Thymus (tissue), 14 donors: ENCODE measurements at places on chromosomes 6 and 20.

GRCh38 chr6:104532462-104532861, 327.3 kb downstream of the HACE1 start:
- no peaks in the 10 kb centered on the region for H3K27me3 ChIP-seq
- DNase-seq, result no peak
- no peaks in the 10 kb centered on the region for H3K4me1 ChIP-seq
- H3K36me3 ChIP-seq, result no peaks in the 10 kb centered on the region
- no peak overlapping the region for H3K4me3 ChIP-seq
- no peak overlapping the region for H3K27ac ChIP-seq

DNA sequence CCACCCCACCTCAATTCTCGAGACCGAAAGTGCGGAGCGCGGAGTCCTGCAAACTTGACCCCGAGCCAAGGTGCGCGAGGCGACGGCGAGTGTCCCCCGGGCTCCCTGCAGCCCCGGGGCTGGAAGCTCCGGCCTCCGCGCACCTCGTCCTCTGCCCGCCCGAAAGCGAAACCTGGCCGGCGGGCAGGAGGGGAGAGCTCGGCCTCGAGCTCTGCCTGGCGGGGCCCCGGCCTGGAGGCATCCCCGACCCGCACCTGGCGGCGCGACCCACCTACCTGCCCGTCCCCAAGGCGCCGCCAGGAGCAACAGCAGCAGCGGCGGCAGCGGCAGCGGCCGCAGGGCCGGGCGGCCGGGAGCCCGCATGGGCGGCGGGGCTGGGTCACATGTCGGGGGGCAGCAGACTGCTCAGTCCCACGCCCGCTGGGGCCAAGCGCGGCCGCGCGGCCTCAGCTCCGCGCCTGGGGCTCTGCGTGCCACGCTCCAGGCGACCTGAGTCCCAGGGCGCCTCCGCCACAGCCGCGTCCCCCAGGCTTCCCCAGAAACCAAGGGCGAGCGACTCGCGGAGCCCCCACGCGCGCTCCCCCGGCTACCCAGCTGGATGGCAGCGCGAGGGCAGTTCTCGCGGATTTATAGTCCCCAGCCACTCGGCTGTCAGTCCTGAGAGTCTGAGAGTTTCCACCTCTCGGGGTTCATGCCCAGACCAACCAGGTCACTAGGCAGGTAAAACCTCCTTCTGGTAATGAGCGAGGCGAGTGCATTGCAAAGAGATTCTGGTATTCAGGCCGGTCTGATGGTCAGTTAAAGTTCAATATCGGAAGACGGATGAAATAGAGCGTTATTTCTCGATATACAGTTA, at the start of gene IL20RA:
Gene IL20RA, minus strand, starts transcription at position 600 of the 856 bp plus-strand sequence. Its CDS starts 237 bp downstream, at position 363.
- H3K27me3 ChIP-seq, result peaks cover 40% of the 10 kb centered on the region
- no peak for DNase-seq
- no peaks in the 10 kb centered on the region for H3K36me3 ChIP-seq
- no peaks in the 10 kb centered on the region for H3K4me1 ChIP-seq

GRCh38 chr20:62831361-62831788, 14.5 kb downstream of the COL9A3 start:
- H3K4me3 ChIP-seq, result no peak overlapping the region
- DNase-seq, result no peak

DNA sequence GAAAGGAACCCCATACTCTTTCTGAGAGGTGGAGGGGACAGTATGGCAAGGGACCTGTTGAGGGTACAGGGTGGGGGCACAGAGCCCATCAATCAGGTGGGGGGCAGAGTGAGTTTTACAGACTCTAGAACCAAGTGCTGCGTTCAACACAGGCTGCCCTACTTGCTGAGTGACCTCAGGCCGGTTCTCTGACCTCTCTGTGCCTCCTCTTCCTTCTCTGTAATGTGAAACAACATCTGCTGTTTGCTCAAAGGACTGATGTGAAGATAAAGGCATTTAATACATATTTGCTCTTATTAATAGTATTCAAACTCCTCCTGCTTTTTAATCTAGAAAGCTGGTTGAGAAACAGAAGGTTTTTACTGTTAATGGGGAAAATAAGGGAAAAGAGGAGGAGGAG, 25.9 kb upstream of the APMAP start:
- H3K4me3 ChIP-seq, result no peak overlapping the region
- H3K4me1 ChIP-seq, result peaks cover 7% of the 10 kb centered on the region
- no peak overlapping the region for H3K27ac ChIP-seq
- peaks cover 13% of the 10 kb centered on the region for H3K36me3 ChIP-seq
- no peak for DNase-seq

DNA sequence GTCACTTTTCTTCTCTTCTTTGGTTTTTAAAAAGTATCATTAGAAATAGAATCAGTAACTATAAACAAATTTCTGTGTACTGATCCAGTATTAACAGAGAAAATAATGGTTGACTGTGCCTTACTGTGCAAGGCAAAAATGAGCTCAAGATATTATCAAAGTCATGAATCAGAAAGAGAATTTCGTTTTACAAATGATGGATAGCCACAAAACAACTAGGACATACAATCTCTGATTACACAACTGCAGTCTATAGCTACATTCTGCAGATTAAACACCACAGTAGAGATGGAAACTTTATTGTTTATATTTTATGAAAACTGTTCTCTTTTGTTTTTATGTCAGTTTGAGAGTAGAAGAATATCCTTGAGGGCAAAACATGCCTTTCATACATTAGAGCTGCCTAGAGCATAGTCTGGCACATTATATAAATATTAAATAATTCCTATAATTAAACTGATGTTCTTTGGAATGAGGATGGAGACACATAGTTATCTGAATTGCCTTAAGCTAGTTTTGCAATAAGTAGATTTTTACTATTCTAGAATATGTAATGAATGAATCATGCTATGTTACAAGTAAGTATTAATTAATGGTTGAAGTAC, 333.1 kb downstream of the LAMA2 start:
- H3K36me3 ChIP-seq, result no peaks in the 10 kb centered on the region
- no peaks in the 10 kb centered on the region for H3K4me1 ChIP-seq
- DNase-seq, result no peak
- no peak overlapping the region for H3K4me3 ChIP-seq
- H3K27me3 ChIP-seq, result no peaks in the 10 kb centered on the region
